Hepatocyte (in vitro differentiated cells): ENCODE measurements at places on chromosomes 2 and 18.
A peak's percentile ranks its signal among the peaks of the same experiment; 100 is the strongest.

GRCh38 chr2:96528006-96528699, 8.4 kb upstream of the ARID5A start:
- DNase-seq = no peak

- DNase-seq = no peak
These were observed 117.4 kb downstream of the ETAA1 start for GRCh38 chr2:67514515-67514914.

DNA sequence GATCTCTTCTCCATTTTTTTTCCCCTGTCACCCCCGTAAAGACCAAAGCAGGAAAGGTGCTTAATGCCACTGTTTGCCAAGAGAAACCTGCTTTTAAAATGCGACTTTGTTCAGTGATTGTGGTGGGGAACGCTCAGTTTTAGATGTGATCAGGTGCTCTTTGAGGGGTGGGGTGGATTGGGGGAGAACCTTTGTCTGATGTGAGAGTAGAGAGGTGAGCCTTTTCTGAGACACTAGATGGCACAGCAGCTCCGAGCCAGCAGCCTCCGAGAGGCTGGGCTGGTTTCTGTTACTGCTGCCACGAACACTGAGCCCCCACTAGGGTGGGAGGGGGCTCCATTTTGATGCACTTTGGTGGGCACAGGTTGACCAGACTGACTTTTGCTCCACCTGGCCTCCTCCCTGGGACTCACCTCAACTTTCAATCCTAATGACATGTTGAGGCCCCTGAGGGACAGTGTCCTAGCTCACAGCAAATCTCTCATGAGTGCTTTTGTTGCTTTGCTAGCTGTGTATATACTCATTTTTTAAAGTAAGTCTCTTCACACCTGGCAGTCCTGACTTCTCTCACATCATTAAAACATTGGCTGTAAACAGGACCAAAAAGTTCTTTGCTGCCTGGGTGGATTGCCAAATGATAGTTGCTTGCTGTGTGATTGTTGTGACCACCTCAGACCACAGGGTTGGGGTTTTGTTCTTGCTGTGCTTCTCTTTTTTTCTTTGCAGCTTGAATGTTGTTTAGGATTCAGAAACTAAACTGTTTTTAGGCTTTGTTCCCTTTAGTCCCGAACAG, 98.2 kb upstream of the MAP3K20 start:
- DNase-seq = no peak

GRCh38 chr18:39793609-39794008, 2161.4 kb upstream of the PIK3C3 start:
- DNase-seq = no peak

GRCh38 chr2:172613040-172613439, 57.1 kb downstream of the PDK1 start:
- peak; percentile 37 for DNase-seq

DNA sequence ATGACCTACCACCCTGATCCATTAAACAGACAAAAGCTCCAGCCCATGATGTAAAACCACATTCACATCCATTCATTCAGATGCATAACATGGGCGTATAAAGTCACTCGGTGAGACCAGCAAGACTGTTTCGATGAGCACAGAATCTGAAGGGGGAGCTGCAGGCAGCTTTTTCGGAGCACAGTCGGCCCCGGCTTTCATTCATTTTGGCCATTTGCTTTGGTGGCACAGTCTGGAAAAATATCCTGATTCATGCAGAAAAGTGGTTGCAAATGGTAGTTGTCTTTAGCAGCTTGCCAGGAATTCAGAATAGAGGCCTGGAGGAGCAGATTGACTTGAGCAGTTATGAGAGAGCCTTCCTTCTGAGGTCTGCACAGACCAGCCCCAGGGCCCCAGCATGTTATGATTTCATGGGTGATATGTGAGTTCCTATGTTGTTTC, 11.2 kb downstream of the ARID5A start:
- DNase-seq = peak; percentile 6

DNA sequence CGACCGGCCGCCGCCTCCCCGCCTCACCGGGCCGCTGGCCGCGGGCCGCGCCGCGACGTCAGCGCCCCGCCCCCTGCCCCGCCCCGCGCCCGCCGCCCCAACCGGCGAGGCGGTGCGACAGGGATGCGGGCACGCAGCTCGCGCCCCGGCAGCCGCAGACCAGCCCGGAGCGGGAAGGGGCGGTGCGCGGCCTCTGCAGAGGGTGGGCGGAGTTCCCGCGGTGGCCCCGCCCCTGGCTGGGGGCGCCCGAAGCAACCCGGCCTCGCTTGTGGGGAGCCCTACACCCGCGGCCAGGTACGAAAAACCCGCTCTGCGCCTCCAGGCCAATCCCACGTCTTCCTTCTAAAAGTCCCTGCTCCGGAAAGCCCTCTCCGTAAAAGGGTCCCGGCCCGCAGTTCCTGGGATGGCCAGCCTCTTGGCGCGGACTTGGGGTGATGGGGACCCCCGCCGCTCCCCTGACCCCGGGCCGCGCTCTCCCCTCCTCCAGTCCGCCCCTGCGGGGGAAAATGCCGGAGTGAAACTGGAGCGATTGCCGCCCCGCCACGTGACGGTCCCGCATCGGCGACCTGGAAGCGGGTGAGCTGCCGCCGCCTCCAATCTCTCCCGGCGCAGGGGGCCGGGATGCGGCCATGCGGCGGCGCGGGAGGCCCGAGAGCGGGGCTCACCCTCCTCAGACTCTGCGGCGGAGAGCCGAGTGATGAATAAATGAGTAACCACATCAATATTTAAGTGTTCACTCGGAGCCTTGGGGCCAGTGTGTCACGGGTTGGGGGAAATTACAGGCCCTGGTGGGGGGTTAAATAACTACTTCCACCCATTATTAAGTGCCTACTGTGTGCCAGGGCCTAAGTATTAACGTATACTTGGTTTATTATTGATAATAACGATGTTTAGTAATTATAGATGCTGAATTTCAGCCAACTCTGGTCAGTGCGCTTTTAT, at the start of gene RAB11FIP5:
TSS of gene RAB11FIP5 (minus strand) at position 36 of the 942 bp plus-strand sequence. CDS start 171 bp downstream, outside the sequence.
- DNase-seq = peak; percentile 94

DNA sequence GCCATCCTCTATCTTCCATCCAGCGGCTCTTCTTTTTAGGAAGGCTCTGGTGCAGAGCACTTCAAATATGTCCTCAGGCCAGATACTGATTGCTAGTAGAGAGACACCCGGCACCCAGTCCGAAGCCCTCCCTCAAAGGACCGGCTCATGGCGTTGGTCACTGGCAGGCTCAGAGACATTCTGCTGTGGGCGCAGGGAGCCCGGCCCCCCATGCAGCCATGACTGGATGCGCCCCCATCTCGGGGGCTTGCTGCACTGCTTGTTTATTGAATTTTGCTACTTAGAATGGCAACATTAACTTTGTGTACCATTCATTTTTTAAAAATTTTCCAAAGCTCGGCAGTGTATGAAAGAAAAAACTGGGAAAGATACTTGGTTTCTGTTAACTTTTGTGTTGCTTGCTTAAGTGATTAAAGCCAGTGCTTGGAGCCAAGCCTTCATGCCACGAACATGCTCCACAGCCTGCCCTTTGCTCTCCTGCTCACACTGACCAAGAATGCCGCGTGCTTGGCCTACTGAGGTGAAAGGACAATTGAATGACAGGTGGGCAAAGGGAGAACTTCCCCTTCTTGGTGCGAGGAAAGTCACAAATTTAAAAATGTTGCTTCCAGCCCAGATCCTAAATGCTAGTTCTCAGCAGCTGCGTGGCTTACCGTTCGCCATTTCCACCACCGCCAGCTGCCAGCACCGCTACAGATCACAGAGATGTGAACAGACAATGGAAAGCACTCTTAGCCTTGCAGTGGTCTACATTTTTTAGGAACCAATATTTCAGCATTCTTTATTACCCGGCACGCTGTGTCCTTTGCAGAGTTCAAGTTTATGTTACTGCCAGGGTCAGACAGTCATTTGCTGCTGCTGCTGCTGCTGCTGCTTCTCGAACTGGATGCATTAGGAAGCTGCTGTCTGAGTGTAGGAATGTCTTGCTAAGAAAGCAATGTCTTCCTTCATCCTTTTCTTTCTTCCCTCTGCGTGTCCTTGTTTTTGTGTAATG, 76.7 kb downstream of the FAM210A start:
- DNase-seq = no peak

DNA sequence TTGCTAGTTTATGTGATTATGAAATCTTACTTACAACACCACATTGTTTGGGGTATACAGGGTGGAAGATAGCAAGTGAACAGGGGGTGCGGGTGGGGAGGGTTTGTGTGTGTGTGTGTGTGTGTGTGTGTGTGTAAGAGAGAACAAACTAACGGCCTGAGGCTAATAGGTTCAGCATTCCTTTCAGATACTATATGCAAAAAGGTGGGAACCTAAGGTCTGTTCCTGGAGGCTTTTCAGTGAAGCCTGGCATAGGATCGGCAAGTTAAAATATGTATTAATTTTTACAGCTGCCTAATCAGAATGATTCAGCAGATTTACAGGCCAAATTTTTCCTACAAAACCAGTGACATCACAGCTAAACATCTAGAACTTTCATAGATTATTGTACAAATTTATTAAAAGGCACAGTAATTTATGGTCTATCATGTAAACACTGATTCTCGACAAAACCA, 7.6 kb upstream of the SPDYA start:
- no peak for DNase-seq

- DNase-seq = no peak
These were observed 69.1 kb downstream of the ACKR3 start for GRCh38 chr2:236638707-236639106.
